ENCODE measurements at places on chromosomes 2 and 18.

DNA sequence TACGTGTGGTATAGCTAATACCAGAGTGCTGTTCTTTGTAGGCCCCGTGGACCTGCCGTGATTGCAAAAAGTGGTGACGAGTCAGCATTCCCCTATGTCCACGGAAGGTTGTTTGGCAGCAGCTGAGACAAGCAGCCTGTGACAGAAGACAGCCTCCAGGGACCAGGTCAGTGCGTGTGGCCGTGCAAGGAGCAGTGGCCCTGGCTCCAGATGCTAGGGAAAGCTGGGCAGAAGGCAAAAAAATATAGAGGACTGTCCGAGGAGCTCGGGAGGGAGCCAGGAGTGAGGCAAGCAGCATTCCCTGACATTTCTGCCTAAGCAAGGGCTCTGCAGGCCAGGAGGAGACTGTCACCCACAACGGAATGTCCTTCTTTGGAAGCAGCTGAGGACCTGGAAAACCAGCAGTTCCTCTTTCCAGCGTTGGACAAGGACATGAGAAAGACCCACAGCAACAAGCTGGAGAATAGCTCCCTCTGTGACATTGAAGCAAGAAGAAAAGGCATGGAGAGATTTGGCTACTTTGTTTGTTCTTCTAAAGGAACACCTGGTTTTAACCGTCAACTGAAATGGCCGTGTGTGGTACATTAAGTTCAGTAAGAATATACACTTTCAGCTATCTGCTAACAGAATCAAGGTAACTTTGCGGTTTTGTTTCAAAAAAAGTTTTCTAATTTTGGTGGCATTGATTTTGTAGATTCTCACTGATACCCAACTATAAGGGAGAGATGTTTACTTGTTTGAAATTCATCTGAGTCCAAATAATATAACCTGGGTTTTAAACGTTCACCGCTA lies 58.3 kb downstream of the NPAS2 start:
- no peak for DNase-seq

DNA sequence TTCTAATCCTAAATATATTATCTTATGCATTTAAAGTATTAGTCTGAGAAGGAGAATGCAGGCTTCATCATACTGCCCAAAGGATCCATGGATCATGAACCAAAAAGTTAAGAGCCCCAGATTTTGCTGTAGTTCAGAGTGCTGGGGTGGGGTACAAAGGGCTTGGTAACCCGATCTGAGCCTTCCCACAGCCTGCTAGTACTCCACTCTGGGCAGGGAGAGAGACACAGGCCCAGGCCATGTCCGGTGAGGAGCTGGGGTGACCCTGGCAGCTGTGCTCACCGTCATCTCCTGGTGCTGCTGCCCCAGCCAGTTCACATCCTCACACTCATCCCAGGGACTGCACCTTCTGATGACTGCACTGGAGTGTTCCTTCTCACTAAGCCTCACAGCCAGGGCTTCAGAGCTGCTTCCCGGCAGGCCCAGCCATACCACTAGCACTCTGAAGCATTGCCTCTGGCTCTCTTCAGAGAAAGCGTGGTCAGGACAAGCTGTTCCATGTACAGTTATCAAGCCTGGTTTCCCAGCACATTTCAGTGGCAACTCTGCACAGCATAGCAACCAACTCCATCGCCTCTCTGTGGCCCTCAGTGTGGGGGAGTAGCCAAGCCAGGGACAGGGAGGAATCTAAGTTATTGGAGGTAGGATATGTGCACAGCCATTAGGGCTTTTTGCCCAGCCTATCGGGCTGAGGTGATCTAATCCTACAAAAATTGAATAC lies 189.0 kb upstream of the CTAGE1 start:
- DNase-seq, result no peak

DNA sequence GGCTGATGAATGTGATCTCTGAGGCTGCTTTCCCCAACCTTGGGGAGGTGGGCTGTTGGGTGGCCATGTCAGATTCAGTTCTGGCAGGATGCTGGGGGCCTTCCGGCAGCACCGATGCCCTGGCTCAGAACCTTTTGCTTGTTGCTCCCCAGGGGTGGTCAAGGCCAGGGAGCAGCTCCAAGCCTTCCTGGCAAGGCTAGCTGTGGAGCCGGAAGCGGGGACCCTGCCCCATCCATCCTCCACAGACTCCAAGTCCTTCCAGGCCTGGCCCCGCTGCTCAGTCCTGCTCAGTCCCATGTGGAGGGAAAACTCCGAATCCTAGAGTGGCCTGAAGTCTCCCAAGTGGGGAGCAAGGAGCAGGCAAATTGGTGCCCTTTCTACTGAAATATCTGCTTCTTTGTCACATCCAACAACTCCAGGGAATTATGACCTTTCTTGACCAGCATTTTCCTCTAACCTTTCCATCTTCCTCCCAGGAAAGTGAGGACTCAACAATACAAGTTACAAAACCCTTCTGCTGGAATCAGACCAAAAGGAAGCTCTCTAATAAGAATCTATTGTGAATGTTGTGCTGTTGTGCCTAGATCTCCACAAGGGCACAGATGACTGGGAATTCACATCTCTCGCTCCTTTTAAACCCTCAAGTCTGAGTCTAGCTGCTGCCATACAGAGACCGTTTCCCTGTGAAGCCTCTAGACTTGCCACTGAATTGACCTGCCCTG lies 134.0 kb downstream of the MCFD2 start:
- DNase-seq, result no peak

- peak; percentile 75 for DNase-seq
Measured at GRCh38 chr2:43018179-43019024, 208.0 kb downstream of the ZFP36L2 start.

GRCh38 chr2:127326289-127326945 lies 32.5 kb upstream of the ERCC3 start:
- DNase-seq, result no peak

GRCh38 chr2:209817844-209818271 lies 46.2 kb downstream of the UNC80 start:
- DNase-seq, result no peak

DNA sequence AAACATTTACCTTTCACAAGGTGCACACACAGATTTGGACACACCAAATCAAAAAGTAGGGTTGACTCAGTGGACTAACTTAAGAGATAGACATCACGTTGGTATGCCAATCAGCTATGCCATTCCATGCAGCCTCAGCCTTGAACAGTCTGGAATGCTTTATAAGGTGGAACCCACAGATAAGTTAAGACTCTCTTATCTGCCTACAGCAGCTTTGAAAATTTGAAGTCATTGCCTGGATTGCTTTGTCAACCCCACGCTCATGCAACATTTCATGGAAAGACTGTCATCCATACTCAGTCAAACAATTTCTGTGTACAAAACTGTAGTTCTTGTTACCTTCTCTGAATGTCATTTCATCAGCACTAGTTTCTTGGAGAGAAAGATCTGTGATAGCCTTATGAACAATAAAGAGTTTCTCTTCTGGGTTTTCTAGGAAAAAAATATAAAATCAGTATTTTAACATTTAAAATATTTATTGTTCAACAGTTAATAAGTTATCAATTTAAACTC lies 1.2 kb downstream of the ERMN start:
- no peak for DNase-seq

GRCh38 chr18:70554854-70555445 lies 266.1 kb downstream of the SOCS6 start:
- no peak for DNase-seq

GRCh38 chr18:7319161-7319560 lies 88.3 kb downstream of the LRRC30 start:
- DNase-seq, result no peak

GRCh38 chr2:195003881-195004471 lies 653.0 kb upstream of the SLC39A10 start:
- DNase-seq, result no peak

DNA sequence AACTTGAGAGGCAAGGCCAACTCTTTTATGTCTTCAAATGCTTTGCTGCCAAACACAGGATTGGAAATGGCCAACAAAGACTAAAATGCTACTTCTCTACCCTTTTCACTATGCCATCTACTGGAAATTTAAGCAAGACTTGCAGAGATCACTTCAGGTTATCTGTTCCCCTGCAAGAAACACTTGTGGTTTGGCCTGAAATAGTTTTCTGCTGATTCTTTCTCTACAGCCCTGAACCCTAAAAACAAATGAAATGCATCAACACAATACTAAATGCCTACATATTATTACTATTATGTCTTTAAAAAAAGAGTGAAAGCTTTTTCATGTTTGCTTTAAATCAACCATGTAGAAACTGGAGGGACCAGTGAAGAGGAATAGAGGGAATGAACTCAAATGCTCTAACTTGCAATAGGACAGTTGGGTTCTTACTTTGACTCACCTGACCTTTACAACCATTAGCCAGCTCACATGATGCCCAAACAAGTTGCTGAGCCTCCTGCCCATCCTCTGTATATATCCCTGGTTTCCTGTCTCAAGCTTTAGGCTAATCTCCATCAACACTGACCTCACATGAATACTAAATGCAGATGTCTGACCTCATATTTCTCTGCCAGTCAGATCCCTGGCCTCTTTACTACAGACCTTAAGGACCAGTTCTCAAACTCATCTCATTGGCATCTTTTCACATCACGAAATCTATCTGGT lies 17.5 kb upstream of the ADAM17 start:
- no peak for DNase-seq

DNA sequence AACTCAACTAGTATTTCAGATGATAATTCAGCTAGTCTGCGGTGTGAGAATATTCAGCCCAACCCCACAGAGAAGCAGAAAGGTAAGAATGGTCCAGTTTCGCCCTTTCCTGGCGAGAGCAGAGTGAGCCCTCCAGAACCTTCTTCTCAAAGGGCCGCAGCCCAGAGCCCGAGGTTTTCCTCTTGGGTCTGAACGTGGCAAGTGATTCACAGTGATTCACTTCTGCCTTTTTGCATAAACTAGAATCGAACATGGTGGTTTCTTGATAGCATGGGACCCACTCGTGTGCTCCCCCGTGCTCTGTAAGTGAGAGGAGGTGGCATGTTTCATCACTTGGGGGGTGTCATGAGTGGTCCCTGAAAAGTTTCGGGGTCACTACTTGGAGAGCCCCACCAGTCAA lies 24.2 kb downstream of the TRAF3IP1 start:
- no peak for DNase-seq

DNA sequence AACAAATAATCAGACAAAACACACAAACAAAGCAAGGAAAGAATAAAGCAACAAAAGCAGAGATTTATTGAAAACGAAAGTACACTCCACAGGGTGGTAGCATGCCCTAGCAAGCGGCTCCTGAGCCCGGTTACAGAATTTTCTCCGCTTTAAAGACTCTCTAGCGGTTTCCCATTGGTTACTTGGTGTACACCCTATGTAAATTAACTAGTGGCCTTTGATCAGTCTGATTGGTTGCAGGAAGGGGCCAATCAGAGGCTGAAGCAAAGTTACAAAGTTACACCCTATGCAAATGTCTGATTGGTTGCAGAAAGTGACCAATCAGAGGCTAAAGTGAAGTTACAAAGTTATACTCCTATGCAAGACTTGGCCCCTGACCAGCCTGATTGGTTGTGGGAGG lies 242.9 kb downstream of the LDLRAD4 start:
- no peak for DNase-seq

DNA sequence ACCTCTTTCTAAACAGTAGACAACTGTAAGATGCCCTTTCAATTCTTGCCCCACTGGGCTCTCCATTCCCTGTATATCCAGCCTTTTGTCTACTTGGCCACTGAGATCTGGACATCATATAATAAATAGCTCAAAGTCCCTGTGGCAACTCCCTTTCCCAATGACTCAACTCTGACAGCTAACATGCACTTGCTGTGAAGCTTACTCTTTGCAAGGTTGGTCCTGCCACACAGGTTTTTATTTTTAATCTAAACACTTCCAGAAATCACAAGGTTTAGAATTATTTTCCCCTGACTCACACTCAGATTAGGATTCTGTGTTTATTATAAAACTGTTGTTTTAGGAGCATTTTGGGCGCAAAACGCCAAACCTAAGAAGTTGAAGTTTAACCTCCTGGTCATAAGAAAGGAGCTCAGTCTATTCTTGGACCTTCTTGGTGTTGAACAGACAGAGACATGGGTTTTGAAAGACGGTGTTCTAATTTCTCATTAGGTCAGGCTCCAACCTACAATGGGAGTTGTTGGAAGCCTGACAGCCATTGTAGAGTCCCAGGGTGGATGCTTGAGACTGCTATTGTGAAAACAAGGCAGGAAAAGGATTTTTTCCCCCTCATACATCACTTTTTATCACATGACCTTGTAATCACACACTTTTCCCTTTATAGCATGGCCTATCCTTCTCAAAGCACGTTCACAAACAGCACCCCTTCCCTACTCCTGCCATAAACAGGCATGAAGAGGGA lies 124.7 kb upstream of the SERPINE2 start:
- DNase-seq, result no peak

GRCh38 chr2:212284166-212284565 lies 254.4 kb downstream of the ERBB4 start:
- DNase-seq, result no peak

- DNase-seq, result no peak
Measured at GRCh38 chr2:111204706-111205105, 84.0 kb downstream of the BCL2L11 start.

- DNase-seq, result no peak
Measured at GRCh38 chr18:49030692-49031443, 80.1 kb upstream of the SMAD7 start.

- DNase-seq, result no peak
Measured at GRCh38 chr2:134261398-134262131, 7.7 kb downstream of the MGAT5 start.

- DNase-seq, result no peak
Measured at GRCh38 chr2:176914371-176914770, 298.2 kb upstream of the HNRNPA3 start.

DNA sequence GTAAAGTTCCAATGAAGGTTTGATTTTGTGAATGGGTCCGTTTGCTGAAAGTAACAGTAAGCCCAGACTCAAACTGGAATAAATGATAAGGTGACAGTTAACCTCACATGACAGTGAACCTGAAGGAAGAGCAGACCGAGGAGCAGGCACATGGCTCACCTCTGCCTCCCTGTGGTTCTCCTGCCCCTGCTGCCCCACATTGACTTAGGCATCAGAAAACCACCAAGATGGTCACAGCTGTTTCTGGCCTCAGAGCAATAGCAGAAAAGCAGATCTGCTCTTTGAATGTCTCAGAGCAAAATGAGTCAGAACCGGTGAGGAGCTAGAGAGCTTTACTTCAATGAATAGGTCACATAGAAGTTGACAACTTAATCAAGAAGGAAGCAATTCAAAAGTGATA lies 487.6 kb downstream of the METTL4 start:
- DNase-seq, result no peak

DNA sequence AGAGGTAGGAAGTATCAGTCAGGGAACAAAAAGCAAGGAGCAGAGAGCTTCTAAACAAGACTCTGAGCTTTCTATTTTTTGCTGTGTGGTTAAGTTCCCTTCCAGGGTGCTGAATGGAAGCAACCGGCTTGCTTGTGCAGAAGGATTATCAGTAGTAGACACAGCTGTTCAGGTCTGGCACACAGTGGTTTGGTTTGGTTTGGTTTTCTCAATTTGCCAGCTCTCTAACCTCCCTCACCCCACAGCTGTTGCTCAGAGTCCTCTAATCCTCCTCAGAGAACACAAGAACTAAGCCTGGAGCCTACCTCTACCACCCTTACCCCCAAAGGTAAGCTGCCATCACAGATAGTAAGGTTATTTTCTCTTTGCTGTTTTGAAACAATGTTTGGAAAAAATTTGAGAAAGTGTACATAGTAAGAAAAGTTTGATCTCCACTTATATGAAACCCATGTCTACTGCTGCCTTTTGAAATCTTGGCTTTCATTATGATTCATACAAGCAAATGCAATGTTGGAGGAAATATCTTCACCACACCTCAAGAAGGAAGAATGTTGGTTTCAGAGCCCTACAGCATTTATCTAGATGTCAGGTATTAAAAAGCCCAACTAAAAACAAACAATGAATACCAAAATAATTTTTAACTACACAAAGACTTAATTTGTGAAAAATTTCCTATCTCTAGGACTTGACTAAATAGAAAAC lies 255.3 kb downstream of the NR4A2 start:
- DNase-seq, result no peak

- no peak for DNase-seq
Measured at GRCh38 chr2:99514357-99514756, 24.5 kb upstream of the REV1 start.
